HFFc6 (cell line): ENCODE measurements at places on chromosomes 6 and 20. TPM values are rescaled to one million over a fixed set of nuclear protein-coding genes. Genes with fewer than 3 reads are reported as not detected.

DNA sequence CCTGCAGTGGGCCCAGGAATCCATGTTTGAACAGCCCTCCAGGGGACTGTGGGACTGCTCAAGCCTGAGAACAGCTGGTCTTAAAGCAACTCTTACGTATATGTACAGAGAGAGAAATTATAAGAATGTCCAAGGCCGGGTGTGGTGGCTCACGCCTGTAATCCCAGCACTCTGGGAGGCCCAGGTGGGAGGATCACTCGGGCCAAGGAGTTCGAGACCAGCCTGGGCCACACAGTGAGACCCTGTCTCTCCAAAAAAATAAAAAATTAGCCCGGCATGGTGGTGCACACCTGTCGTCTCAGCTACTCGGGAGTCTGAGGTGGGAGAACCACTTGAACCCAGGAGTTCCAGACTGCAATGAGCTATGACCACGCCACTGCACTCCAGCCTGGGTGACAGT lies 134.0 kb downstream of the DTNBP1 start:
- DNase-seq, result no peak

- no peak for DNase-seq
Measured at GRCh38 chr20:36562724-36563123, 10.7 kb upstream of the TGIF2 start.

- DNase-seq, result peak; percentile 75
Measured at GRCh38 chr20:44566018-44566417, 16.4 kb upstream of the PKIG start.

- DNase-seq, result no peak
Measured at GRCh38 chr6:43246301-43247113, 3.2 kb downstream of the TTBK1 start.

DNA sequence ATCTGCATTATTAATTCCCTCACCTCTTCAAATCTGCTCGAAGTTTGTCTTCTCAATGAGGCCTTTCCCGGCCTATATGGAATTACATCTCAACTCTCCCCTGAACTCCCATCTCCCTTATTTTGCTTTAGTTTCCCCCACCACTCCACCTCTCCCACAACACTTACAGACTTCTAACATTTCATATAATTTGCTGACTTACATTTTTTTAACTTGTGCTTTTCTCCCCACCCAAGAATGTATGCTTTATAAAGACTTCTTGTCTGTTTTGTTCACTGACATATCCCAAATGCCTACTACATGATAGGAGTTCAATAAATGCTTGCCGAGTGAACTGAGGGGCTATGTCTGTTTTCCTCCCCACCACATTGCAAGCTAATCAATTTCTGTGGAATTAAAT lies 3.9 kb upstream of the MARCKS start:
- DNase-seq, result no peak

Gene IPCEF1
- not detected in 3 replicates for total RNA-seq

Gene DDO
- 0.77 to 0.91 TPM (median 0.84 TPM) in 3 replicates for total RNA-seq

- no peak for DNase-seq
Measured at GRCh38 chr20:836190-836589, 2.7 kb downstream of the FAM110A start.

DNA sequence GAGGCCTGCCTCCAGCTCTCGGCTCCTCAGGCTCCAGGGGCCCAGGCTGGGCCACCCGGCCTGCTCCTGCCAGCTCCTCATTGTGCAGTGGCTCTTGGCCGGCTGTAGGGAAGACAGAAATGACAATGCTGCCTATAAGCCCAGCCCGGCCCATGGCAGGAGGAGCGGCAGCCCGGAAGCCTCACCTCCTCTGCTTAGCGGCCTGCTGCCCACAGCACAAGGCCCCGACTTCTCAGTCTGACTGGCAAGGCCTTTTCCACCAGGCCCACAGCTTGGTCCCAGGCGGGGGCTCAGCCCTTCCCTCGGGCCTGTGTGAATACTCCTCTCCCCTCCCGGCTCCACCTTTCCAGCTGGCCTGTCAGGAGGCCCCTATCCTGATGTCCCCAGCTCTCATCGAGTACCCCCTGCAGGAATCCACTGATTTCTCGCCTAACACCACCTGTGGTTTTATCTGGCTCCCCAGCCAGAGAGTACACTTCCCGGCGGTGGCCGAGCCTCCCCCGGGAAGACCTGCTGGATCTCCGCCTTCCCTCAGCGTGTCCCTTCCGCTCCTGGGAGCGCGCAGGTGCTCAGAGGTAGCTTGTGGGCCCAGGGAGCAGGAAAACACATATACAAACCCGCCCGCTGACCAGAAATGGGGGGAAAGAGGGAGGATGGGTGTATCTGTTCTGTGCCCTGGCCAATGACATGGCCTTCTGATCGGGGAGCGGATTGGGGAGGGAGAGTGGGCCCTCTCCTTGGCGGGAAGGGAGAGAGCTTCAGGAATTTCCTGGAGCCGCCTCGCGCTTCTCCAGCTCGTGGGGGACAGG lies 963 bp downstream of the DDRGK1 start:
- DNase-seq, result no peak

Gene PLN
- not detected in 2 replicates for total RNA-seq

Gene LATS1
- total RNA-seq, result 18.8 to 20.0 TPM (median 19.9 TPM) in 3 replicates

DNA sequence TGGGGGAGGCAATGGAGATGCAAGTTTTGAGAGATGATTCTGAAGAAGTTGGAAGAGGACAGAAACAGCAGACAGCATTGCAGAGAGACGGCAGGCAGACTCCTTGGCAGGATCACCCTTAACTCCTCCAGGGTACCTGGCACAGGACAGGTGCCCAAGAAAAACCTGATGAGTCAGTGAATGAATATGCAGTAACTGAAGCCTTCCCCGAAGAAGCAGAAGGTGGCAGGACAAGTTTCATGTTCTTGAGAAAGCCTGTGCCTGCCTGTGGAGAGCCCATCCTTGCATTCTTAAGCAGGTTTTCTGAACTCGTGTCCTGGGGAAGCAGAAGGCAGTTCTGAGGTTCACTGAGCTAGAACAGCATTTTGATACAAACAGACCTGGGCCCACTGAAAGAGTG lies 79.6 kb upstream of the SASH1 start:
- DNase-seq, result no peak

DNA sequence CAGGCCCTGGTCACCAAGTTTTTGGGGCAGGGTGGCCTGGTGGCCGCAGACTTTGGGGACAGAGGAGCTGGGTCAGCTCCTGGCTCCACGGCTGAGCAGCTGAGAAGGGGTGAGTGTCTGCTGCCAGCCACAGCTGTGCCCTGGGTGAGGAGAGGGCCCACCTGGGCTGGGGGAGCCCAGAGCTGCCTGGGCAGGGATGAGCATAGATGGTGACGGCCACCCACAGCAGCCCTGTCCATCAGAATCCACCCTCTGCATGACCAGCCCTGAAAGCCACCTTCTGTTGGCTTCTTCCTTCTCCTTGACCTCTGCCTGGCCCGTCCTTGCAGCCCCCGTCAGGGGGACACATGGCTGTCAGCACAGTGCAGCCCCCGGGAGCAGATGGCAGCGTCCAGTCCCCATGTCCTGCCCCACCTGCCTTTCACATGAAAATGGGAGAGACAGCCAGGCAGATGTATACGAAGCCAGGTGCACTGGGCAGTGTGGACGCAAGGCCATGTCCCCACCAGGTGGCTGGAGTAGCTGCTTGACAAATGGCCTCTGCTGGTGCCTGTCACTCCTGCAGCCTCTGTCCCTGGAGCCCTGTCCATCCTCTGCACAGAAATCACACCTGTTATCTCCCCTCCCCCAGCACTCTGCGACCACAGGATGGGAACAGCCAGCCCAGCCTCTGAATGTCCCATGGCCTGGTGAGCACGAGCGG lies 220.8 kb downstream of the PREX1 start:
- no peak for DNase-seq

GRCh38 chr6:47145212-47145611 lies 103.1 kb upstream of the ADGRF1 start:
- DNase-seq, result no peak

GRCh38 chr6:122184401-122184827 lies 215.0 kb upstream of the HSF2 start:
- peak; percentile 32 for DNase-seq

DNA sequence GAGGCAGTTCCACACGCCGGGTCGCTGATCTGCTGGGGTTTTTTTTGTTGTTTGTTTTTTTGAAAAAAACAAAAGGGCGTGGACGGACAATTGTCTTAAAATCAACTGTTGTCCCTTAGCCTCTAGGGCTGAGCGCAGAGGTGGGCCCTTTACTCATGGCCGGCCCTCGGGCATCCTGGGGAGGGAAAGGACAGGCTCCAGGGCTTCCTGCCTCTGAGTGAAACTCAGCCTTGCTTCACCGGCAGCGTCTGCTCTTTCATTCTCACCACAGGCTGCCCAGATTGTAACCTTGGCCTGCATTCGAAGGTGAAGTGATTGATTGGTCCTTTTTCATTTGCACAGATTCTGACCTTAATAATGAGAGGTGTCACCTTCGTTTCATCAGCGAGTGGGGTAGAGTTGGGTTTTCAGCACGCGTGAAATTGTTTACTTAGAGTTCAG lies 797 bp downstream of the SMIM13 start:
- peak; percentile 19 for DNase-seq

DNA sequence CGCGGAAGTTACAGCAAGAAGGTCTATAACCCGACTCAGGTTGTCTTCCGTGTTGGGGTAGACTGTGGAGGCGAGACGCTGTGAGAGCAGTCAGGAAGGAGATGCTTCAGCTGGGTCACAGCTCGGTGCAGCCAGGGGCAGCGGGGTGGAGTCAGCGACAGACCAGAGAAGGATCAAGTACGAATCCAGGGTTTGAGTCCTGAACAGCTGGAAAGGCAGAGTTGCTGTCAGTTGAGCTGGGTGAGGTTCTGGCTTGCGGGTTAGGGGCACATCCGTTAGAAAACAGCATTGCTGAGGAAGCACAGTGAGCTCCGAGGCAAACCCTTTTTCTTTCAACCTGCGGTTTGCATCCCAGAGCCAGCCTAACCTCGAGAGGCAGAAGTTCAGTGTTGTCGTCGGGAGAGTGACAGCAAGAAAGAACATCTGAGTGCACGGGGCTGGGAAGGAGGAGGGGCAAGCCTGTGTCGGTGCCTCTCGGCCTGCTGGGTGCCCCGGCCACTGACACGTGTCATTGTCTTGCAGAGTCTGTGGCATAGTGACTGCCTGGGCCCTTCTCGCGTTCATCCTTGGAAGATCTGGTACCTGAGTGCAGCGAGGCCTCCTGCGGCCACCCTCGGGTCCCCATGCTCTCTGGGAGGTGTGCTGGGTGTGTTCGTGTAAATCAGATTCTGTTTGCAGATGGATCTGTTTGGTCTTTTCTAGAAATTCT lies 20.0 kb downstream of the PNLDC1 start:
- no peak for DNase-seq

GRCh38 chr6:115832786-115833185 lies 227.9 kb downstream of the FRK start:
- DNase-seq, result no peak

DNA sequence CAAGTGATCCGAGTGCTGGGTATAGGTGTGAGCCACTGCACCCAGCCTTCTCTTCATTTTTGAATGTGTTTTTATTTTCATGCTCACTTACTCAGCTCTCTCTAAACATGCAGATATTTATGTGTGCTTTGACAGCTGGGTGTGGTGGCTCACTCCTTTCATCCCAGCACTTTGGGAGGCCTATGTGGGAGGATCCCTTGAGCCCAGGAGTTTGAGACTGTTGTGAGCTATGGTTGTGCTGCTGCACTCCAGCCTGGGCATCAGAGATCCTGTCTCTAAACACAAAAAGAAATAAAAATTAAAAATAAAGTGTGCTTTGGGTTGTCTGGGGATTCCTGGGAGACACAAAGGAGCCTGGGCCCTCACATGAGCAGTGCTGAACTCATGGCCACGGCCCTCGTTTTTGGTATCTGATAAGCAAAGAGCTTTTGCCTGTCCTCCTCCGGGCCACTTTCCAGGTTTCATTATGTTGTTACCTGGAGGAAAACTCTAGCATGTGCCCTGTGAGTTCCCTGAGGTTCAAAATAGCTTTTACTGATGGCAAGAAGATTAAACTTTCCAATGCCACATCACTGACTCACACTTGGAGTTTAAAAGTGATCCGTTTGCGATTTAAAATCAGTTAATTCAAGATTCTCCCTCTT lies 78.5 kb downstream of the CD164 start:
- DNase-seq, result no peak

GRCh38 chr6:98904096-98904495 lies 43.6 kb downstream of the FBXL4 start:
- no peak for DNase-seq

Gene RSPO4
- not detected in 3 replicates for total RNA-seq

Gene TFAP2D
- total RNA-seq, result not detected in 3 replicates

- DNase-seq, result peak; percentile 86
Measured at GRCh38 chr6:157316871-157317814, 6.2 kb downstream of the TMEM242 start.

- DNase-seq, result peak; percentile 52
Measured at GRCh38 chr6:14144678-14145113, 27.1 kb downstream of the CD83 start.

- no peak for DNase-seq
Measured at GRCh38 chr6:146339716-146340115, 203.9 kb upstream of the RAB32 start.

DNA sequence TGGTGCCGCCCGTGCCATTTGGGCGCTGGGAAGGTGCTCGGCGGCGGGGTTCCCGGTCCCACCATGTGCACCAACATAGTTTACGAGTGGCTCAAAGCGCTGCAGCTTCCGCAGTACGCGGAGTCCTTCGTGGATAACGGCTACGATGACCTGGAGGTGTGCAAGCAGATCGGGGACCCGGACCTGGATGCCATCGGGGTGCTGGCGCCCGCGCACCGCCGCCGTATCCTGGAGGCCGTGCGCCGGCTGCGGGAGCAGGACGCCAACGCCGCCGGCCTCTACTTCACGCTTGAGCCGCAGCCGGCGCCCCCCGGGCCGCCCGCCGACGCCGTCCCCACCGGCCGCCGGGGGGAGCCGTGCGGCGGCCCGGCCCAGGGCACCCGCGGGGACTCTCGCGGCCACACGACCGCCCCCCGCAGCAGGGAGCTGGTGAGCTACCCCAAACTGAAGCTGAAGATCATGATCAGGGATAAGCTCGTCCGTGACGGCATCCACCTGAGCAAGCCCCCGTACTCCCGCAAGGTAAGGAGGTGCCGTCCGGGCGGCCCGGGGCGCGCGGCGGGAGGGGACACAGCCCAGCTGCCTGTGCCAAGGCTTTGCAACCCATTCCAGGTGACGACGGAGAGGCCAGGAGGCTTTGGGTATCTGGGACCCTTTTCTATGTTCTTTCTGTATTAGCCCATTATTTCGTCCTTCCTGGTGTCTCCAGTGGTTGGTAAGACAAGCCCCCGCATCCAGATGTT lies 547 bp downstream of the SAMD5 start:
- no peak for DNase-seq
